ENCODE measurements at places on chromosomes 1 and 21. TPM values are rescaled to one million over a fixed set of nuclear protein-coding genes. Genes with fewer than 3 reads are reported as not detected.

ARHGEF16 gene
- total RNA-seq, result 7.8 TPM

DNA sequence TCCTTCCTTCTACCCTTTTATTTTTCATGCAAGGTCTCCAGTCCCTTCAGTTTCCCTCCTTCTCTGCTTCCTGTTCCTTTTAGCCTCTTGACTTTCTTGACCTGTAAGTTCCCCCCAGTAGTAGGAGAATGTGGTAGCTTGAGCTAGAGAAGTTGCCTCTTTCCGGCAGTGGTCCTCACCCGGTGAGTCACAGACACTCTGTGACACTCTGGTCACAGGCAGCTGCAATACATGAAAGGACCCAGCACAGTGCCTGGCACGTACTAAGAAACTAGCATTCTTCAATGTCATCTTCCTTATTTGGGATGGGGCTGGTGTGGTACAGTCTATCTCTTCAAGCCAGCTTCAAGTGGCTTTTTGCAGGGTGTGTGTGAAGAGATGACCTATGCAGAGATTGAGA lies 16.0 kb downstream of the PFKFB2 start:
- DNase-seq, result no peak

DNA sequence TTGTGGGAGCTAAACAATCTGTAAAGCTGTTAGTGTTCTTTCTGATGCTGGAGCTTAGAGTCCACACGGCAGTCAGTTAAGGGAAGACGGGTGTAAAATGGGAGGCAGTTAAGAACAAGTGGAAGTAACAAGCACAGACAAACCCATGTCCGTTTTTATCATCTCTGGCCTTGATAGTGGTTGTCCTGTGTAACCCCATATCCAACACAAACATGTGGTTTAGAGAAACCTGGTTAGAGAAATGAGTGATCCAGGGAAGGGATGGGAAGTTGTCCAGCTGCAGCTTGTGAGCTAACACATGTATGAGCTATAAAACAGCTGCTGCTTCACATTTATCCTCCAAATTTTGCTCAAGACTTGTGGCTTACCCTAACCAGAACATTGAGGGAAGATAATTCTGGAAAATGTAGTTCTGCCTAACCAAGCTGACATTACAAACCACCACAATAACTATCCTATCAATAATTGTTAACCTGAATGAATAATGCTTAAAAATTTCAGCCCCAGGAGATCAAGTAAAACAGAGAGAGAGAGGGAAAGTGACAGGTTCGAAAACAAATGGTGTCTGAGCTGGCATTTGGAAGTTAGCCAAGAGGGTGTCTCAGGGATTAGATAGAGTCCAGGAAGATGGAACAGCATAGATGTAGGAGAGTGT lies 10.6 kb upstream of the C1orf162 start:
- no peak for DNase-seq

- no peak for DNase-seq
Observed at GRCh38 chr1:27122652-27123051, 32.3 kb downstream of the SLC9A1 start.

Data from neural progenitor cell (in vitro differentiated cells).